ENCODE measurements at places on chromosomes 7 and 10. TPM values are rescaled to one million over a fixed set of nuclear protein-coding genes. Genes with fewer than 3 reads are reported as not detected.

DEPP1 gene
- total RNA-seq: 8.0 TPM

NXPH1 gene
- not detected for total RNA-seq

TMEM168 gene
- 10.8 TPM for total RNA-seq

NOS3 gene
- total RNA-seq: 2.0 TPM

ARMC3 gene
- total RNA-seq: 0.23 TPM

DPYSL4 gene
- total RNA-seq: 26.1 TPM

NCF1 gene
- total RNA-seq: not detected

CRPPA gene
- total RNA-seq: 3.9 TPM

TFPI2 gene
- total RNA-seq: 66.2 TPM

GIMAP6 gene
- not detected for total RNA-seq

TSPAN12 gene
- total RNA-seq: 9.8 TPM

TBX20 gene
- 1.1 TPM for total RNA-seq

PKD2L1 gene
- not detected for total RNA-seq

CDH23 gene
- total RNA-seq: not detected

GPER1 gene
- 13.7 TPM for total RNA-seq

SEC61G gene
- total RNA-seq: 280 TPM

FAM25A gene
- total RNA-seq: not detected

NFE2L3 gene
- 49.0 TPM for total RNA-seq

Measured in astrocyte (in vitro differentiated cells and primary cell).